IPS DF 6.9 (cell line): ENCODE measurements at places on chromosomes 3 and 15.

GRCh38 chr15:90497376-90497775 is 32.3 kb upstream of the CRTC3 start:
- H3K4me3 ChIP-seq, result no peak overlapping the region
- H3K4me1 ChIP-seq, result no peaks in the 10 kb centered on the region
- H3K36me3 ChIP-seq, result peaks cover 13% of the 10 kb centered on the region; the same call in 1 of the 2 replicates
- no peak for DNase-seq
- no peaks in the 10 kb centered on the region for H3K27me3 ChIP-seq
- no peak overlapping the region for H3K27ac ChIP-seq

GRCh38 chr15:39778021-39778420 is 4.6 kb downstream of the FSIP1 start:
- no peaks in the 10 kb centered on the region for H3K36me3 ChIP-seq
- no peak overlapping the region for H3K4me3 ChIP-seq
- H3K27ac ChIP-seq, result no peak overlapping the region
- no peak for DNase-seq
- no peaks in the 10 kb centered on the region for H3K27me3 ChIP-seq

DNA sequence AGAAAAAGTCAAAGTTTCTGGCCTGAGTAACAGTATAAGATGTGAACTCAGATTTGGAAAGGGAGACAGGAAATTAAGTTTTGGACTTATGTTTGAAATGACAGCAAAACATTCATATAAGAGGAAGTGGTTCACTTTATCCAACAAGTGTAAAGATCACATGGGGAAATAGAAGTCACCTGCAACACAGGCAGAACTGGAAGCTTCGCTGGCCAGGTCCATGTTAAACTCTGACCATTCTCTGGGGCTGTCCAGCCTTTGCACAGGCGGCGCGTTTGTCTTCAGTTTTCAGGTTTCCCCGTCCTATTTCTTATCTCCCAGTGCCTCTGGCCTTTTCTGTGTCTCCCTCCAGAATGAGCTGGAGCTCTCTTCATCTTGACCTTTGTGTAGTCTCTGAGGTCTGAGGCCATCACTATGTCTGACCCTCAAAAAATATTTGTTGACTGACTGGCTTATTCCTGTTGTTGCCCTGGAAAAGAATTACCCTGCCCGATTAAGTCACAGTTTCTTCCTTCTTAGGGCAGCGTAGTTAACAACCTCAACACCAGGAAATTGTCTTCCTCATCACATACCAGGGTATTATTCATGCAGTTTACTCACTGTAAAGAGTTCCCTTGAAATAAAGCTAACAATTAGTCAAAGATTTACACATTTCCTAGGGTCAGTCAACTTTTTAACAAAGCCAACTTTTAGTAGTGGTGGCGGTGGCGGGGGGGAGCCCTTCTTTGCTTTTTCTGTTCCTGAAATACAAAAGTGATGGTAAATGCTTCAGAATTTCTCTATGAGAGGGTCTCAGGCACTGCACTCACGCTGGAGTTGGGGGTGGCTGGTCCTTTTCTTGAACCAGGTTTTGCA is 959 bp upstream of the RASA2 start:
- H3K4me3 ChIP-seq, result peak overlapping the region; percentile 36; the same call in 1 of the 2 replicates
- DNase-seq, result no peak
- no peaks in the 10 kb centered on the region; the same call in 1 of the 2 replicates for H3K4me1 ChIP-seq
- H3K27ac ChIP-seq, result no peak overlapping the region
- H3K36me3 ChIP-seq, result no peaks in the 10 kb centered on the region

DNA sequence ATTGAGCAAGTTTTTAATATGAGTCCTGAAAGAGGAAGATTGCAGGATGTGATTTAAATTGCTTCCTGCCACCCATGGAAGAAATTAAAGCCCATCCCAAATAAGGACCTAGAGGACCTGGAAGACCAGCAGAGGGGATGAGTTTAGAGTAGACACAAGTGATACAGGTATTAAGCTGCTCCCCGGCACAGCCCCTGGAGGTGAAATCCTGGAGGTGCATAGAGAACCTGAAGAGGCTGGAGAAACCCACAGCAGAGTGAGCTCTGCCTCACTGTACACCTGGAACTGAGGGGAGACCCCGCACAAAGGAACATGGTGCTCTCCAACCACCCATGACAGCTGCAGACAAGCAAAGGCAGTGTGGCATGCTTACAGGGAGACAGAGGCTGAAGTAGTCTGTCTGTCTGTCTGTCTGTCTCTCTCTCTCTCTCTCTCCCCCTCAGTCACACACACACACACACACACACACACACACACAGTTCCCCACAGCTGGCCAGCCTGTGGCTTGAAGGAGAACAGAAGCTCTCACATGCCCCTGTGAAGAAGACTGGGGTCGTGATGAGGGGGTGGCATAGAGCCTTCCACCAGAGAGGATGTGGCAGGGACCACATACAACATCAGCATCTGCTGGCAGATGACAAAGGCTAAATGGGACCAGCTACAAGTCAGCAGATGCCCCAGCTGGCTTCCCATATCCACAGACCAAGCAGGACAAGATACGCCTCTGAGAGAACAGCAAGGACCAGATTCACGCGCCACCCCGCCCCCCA is 38.1 kb downstream of the FSIP1 start:
- H3K4me3 ChIP-seq, result no peak overlapping the region
- H3K27me3 ChIP-seq, result no peaks in the 10 kb centered on the region

- H3K36me3 ChIP-seq, result no peaks in the 10 kb centered on the region
- H3K4me1 ChIP-seq, result no peaks in the 10 kb centered on the region
- H3K4me3 ChIP-seq, result no peak overlapping the region
- DNase-seq, result no peak
Observed at GRCh38 chr15:81394603-81395002, 20.6 kb upstream of the TMC3 start.

GRCh38 chr15:58442122-58442521 is 10.3 kb downstream of the LIPC start:
- H3K4me1 ChIP-seq, result peaks cover 6% of the 10 kb centered on the region; the same call in 1 of the 2 replicates
- no peaks in the 10 kb centered on the region for H3K36me3 ChIP-seq
- no peaks in the 10 kb centered on the region for H3K27me3 ChIP-seq
- no peak for DNase-seq

- no peaks in the 10 kb centered on the region; the same call in 1 of the 2 replicates for H3K4me1 ChIP-seq
- no peak overlapping the region for H3K4me3 ChIP-seq
- no peak for DNase-seq
- H3K36me3 ChIP-seq, result no peaks in the 10 kb centered on the region
Observed at GRCh38 chr15:88249220-88249619, 7.3 kb downstream of the NTRK3 start.

- H3K27ac ChIP-seq, result no peak overlapping the region
- H3K4me1 ChIP-seq, result no peaks in the 10 kb centered on the region
- no peaks in the 10 kb centered on the region for H3K27me3 ChIP-seq
- H3K36me3 ChIP-seq, result no peaks in the 10 kb centered on the region
- DNase-seq, result no peak
Observed at GRCh38 chr3:169895072-169895471, 16.3 kb upstream of the SAMD7 start.

DNA sequence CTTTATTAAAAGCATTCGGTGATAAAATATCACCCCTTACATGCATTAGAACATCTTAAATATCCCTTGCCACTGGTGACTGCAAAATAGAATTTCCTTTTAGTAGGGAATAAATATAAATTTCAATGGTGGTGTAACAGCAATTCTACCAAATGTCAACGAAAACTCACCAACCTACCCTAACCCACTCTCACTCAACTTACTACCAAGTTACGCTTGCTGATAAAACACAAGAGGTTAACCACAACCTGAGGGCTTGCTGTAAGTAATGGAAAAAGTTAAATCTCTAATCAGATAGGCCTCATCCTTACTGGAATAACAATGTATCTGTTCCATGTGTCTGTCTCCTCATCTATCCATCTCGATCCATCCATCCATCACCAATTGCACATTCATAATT is 274.7 kb downstream of the FOXP1 start:
- DNase-seq, result no peak
- H3K27me3 ChIP-seq, result no peaks in the 10 kb centered on the region
- 0 out of 2 replicates have a peak, but pooled peaks cover 1% of the 10 kb centered on the region for H3K4me1 ChIP-seq
- H3K4me3 ChIP-seq, result no peak overlapping the region

DNA sequence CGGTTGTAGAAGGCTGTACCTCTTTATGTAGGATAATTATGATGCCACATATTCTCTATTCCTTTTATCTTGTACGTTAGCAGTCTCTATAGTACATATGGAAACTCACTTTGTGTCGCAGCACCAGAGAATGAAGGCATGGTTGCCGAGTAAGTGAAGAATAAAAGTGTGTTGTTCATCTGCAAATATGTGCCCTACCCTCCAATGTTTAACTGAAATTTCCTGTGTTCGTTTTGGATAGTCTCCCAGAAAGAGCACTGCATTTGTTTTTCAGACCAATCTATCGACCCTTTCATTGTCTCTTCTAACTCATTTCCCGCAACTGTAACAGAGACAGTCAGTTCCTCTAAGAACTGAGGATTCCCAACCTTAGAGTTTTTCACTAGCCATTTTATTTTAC is 592.8 kb downstream of the TUSC7 start:
- no peaks in the 10 kb centered on the region for H3K36me3 ChIP-seq
- DNase-seq, result no peak
- H3K27ac ChIP-seq, result no peak overlapping the region
- H3K4me1 ChIP-seq, result no peaks in the 10 kb centered on the region
- no peak overlapping the region for H3K4me3 ChIP-seq

- H3K27me3 ChIP-seq, result no peaks in the 10 kb centered on the region
- no peak overlapping the region for H3K4me3 ChIP-seq
- DNase-seq, result no peak
- H3K27ac ChIP-seq, result no peak overlapping the region
- no peaks in the 10 kb centered on the region for H3K36me3 ChIP-seq
- 0 out of 2 replicates have a peak, but pooled peaks cover 1% of the 10 kb centered on the region for H3K4me1 ChIP-seq
Observed at GRCh38 chr3:5011555-5012256, 32.5 kb downstream of the BHLHE40 start.

DNA sequence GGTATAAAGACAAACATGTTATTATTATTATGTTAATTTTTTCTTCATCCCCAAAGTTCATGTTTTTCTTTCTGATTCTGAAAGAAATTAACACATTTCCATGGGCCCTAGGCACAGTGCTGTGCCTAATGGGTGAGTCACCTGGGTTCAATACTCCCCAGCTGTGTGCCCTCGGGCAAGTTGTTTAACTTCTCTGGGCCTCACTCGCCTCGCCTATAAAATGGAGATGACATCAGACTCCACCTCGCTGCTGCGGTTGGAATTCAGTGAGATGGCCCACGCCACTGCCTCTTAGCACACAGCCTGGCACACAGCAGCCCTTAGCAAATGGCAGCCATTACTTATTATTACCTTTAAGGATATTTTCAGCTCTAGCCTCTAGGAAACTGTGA is 22.6 kb downstream of the DNASE1L3 start:
- DNase-seq, result no peak
- no peaks in the 10 kb centered on the region for H3K4me1 ChIP-seq
- no peak overlapping the region for H3K27ac ChIP-seq
- H3K4me3 ChIP-seq, result no peak overlapping the region
- no peaks in the 10 kb centered on the region for H3K36me3 ChIP-seq

DNA sequence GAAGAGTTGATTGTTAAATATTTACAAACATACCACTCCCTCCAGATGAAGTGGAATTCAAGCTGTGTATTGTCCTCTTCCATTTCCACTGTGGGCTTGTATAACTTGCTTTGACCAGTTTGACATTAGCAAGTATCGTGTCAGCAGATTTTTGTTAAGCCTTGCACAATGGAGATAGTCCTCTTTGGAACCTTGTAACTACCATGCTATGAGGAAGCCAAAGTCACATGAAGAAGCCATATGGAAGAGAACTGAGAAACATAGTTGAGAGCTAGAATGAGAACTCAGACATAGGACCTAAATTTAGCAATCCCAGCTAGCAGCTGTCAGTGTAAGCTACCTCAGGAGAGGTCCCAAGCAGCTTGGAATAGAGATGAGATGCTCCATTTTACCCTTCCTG is 889.2 kb downstream of the PDCD6IP start:
- no peaks in the 10 kb centered on the region for H3K27me3 ChIP-seq
- H3K4me3 ChIP-seq, result no peak overlapping the region
- no peaks in the 10 kb centered on the region for H3K4me1 ChIP-seq
- no peak for DNase-seq
- no peaks in the 10 kb centered on the region for H3K36me3 ChIP-seq

- H3K36me3 ChIP-seq, result no peaks in the 10 kb centered on the region
- no peak overlapping the region for H3K27ac ChIP-seq
- H3K4me3 ChIP-seq, result no peak overlapping the region
- no peak for DNase-seq
Observed at GRCh38 chr15:74391582-74392450, 24.4 kb upstream of the CYP11A1 start.

- H3K27me3 ChIP-seq, result no peaks in the 10 kb centered on the region
- H3K4me3 ChIP-seq, result no peak overlapping the region
- H3K27ac ChIP-seq, result no peak overlapping the region
- no peaks in the 10 kb centered on the region; the same call in 1 of the 2 replicates for H3K4me1 ChIP-seq
Observed at GRCh38 chr15:65057549-65057940, 10.2 kb downstream of the RASL12 start.

DNA sequence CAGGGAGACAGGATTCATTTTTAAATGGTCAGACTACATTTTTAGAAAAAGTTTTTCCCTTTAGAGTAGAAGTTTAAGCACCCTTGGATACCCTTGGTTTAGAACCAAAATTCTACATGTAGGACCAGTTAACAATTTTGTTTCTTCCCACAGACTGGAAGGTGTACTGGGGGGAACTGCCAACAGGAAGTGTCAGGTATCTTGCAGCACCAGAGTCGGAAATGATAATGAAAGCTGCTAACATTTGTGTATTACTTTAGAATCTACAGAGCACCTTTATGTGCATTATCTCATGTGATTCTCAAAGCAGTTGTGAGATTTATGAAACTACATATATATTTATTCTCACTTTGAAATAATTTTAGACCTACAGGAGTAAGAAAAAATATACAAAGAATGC is 21.5 kb downstream of the SPRED1 start:
- no peaks in the 10 kb centered on the region; the same call in 1 of the 2 replicates for H3K4me1 ChIP-seq
- H3K36me3 ChIP-seq, result no peaks in the 10 kb centered on the region
- H3K4me3 ChIP-seq, result no peak overlapping the region

DNA sequence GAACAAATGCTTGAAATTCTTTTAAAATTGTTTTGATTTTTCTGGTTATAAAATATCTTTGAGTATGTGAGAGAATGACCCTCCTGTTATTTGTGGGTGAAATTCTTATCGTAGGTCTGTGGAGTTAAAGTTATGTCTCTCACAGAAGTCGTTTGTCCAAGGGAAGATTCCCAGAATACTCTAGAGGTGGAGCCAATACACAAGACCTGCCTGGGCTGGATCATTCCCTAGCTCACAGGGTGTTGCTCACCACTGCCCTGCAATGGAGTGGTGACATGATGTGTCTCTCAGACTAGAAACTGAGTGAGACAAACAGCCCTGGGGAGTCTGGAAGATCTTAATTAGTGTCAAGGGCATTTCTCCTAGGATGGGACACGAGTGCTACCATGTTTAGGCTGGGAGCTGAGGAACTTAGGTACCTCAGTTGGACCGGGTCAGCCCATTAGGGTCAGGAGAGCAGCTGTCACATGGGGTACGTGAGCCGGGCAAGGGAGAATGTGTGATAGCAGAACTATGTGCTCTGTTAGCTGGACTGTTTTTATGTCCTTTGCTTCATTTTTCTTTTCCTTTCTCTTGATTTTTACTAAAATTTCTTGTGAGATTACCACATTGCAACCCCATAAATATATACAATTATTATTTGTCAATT is 53.6 kb upstream of the MYO5C start:
- DNase-seq, result no peak
- no peaks in the 10 kb centered on the region for H3K27me3 ChIP-seq
- H3K4me1 ChIP-seq, result no peaks in the 10 kb centered on the region
- no peak overlapping the region for H3K27ac ChIP-seq
- H3K4me3 ChIP-seq, result no peak overlapping the region

GRCh38 chr3:123634149-123635051 is 49.5 kb upstream of the HACD2 start:
- H3K4me3 ChIP-seq, result no peak overlapping the region
- H3K27ac ChIP-seq, result no peak overlapping the region
- H3K27me3 ChIP-seq, result no peaks in the 10 kb centered on the region

- no peaks in the 10 kb centered on the region for H3K36me3 ChIP-seq
- no peak overlapping the region for H3K27ac ChIP-seq
- peaks cover 2% of the 10 kb centered on the region; the same call in 1 of the 2 replicates for H3K27me3 ChIP-seq
- H3K4me1 ChIP-seq, result no peaks in the 10 kb centered on the region
Observed at GRCh38 chr15:99921101-99921500, 187.9 kb upstream of the LYSMD4 start.
